ENCODE measurements at places on chromosomes 16 and 17.

GRCh38 chr16:85159179-85159980 is 47.1 kb upstream of the CIBAR2 start:
- DNase-seq = no peak

- no peak for DNase-seq
Measured at GRCh38 chr17:33676444-33676843, 383.3 kb upstream of the ASIC2 start.

DNA sequence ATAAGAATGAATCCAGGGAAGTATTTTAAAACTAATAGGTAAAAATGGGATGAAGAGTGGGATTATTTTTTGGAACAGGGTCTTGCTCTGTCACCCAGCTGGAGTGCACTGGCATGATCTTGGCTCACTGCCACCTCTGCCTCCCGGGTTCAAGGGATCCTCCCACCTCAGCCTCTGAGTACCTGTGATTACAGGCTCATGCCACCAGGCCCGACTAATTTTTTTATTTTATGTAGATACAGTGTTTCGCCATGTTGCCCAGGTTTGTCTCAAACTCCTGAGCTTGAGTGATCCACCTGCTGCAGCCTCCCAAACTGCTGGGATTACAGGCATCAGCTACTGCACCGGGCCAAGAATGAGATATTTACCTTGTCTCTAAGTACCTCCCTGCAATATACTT is 22.1 kb downstream of the NSMCE1 start:
- no peak for DNase-seq

DNA sequence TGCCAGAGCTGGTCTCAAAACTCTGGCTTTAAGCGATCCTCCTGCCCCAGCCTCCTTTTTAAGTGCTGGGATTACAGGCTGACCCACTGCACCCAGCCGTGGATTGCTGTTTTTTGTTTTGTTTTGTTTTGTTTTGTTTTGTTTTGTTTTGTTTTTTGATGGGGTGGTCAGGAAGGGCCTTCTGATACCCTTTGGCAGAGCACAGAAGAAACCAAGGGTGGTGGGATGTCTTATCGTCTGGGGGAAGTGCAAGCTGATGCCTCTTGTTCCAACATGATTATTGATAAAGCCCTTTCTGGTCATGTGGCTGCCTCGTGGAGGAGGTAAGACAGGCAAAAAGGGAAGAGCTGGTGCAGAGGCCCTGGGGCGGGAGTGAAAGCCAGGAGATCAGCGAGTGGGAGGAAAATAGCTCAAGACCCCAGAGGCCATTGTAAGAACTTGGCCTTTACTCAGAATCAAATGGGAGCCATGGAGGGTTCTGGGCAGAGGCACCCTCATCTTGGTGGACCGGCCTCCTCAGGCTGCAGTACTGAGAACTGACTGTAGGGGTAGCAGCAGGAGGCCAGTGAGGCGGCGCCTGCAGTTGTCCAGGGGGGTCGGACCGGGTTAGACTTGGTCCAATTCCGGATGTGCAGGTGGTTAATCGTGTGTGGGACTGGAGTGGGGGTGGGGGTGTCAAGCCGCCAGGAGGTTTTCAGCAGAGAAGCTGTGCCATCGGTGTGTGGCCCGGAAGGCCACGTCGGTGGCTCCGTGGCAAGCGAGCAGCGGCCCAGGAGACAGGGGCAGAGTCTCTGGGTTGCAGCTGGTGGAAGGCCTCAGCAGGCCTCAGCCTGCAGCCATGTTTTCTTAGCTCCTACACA is 84.4 kb upstream of the GSE1 start:
- no peak for DNase-seq

DNA sequence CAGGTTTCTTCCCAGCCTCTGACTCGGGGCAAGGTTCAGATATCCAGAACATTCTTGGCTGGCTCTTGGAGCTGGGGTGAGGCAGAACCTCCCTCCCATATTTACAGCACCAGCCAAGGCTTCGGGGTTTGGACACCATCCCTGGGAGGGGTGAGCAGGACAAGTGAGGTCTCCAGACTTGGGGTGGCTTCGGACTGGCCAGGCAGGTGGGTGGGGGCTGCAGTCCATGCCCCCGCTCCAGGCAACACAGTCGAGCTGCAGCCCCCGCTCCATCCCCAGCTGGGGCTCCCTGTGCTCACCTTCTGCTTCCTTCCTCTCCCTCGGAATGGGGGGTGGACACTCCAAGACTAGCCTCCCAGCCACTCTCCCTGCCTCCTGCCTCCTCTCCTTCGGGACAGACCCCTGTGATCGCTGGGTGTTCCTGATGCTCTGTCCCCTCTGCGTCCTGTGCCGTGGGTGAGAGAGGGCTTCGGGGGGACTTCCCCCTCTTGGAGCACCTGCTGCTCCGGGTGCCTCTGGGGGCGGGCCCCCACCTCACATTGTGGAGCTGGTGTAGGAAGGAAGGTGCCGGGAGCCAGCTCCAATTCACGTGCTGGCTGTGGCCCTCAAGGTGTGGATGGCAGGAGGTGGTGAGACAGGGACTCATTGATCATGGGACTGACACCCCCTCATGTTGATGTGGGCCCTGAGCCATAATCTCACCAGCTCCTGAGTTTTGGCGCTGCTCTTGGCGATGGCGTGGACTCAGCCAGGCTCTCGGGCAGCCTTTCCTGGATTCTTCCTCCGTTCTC is 189.2 kb downstream of the SEC14L1 start:
- no peak for DNase-seq

GRCh38 chr16:54136276-54136625 is 150.3 kb downstream of the IRX3 start:
- DNase-seq = no peak

DNA sequence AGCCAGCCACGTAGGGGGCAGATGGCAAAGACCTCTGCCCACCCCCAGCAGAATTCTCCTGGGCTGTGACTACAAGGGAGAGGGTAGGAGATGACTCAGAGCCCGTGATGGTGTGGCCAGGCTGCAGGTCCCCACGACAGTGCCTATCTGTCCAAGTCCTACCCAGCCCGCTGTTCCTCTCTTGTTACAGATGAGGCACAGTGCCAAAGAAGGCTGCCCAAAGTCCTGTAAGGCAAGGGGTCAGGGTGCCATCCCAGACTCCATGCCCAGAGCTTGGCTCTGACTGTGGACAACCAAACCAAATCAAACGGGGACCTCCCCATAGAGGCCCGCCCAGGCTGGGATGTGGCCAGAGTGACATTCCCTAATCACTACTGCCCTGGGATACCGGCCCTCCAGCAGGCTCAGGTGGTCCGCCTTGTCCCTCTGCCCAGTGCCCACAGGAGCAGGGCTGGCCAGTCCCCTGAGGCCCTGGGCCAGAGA is 12.6 kb upstream of the BCAR1 start:
- no peak for DNase-seq

DNA sequence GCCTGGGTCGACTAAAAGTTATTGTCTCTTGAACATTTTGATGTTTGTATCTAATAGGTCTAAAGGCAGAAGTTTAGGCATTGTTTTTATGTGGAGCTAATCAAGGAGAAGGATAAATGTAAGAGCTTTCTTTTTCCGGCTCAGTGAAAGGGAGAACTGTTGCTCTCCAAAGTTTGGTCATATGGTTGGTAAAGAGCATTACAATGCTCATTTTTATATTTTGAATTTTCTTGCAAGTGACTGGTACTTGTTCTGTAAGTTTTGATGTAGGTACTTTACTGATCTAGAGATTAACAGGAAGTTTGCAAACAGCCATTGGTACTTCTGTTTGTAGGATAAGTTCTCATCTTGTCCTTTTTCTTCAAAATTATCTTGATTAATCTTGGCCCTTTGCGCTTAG is 30.9 kb upstream of the BCAS3 start:
- no peak for DNase-seq
